ENCODE measurements at places on chromosomes 6 and 20.

- no peak for DNase-seq
Observed at GRCh38 chr20:2798814-2799213, 1.6 kb downstream of the CPXM1 start.

GRCh38 chr20:48797275-48797825 lies 30.4 kb downstream of the PREX1 start:
- no peak for DNase-seq

GRCh38 chr6:44072959-44073611 lies 54.2 kb downstream of the MRPL14 start:
- peak; percentile 29 for DNase-seq

DNA sequence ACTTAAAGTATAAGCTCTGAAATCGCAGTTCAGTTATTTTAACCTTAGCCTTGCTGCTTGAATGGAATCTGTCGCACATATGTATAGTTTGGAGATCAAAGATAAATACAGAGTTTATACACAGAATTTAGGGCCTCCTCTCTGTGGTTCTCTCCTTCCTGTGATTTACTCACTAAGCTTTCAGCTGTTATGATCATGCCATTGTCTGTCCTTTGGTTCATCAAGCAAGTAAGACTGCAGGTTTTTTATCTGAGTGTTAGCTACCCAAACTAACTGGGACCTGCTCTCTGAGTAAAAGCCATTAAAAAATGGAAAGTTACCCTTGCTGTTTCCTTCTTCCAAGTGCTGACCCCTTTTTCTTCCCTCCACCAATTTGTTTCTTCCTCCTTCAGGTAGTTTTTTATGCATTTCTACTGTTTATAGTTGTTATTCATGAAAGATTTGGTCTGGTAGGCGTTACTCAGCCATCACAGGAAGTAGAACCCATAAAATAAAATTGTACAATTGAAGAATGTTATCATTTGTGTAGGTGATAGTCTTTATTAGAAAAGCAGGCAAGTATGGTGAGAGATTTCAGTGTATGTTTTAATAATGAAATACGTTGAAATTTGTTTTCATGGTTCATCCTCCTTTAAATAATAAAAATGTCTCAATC lies 33.7 kb upstream of the SUMO4 start:
- no peak for DNase-seq

- no peak for DNase-seq
Observed at GRCh38 chr20:18380908-18381529, 85.8 kb downstream of the DZANK1 start.

GRCh38 chr20:36303020-36303595 lies 3.0 kb upstream of the DLGAP4 start:
- no peak for DNase-seq

- no peak for DNase-seq
Observed at GRCh38 chr6:15062516-15063252, 183.2 kb upstream of the JARID2 start.

DNA sequence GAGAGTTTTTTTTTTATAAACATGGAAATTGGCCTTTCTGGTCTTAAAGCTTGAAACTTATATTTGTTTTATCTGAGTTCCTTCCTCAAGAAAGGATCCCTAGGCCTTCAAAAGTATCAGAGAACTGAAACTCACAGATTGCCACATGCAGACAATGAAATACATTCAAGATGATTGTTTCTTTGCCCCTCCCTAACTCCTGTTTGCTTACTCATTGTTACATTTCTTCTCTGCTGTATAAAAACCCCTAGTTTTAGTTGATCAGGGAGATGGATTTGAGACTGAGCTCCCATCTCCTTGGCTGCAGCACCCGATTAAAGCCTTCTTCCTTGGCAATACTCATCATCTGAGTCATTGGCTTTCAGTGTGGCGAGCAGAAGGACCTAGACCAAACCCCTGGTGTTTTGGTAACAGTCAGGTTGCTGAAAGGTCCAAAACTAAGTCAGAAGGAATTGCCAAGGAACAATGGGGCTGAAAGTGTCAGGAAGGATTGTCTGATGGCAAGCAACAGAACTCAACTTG lies 132.3 kb upstream of the SULF2 start:
- no peak for DNase-seq

GRCh38 chr6:130755368-130756034 lies 71.7 kb upstream of the SMLR1 start:
- DNase-seq: no peak

- no peak for DNase-seq
Observed at GRCh38 chr6:146984251-146984924, 219.8 kb upstream of the STXBP5 start.

DNA sequence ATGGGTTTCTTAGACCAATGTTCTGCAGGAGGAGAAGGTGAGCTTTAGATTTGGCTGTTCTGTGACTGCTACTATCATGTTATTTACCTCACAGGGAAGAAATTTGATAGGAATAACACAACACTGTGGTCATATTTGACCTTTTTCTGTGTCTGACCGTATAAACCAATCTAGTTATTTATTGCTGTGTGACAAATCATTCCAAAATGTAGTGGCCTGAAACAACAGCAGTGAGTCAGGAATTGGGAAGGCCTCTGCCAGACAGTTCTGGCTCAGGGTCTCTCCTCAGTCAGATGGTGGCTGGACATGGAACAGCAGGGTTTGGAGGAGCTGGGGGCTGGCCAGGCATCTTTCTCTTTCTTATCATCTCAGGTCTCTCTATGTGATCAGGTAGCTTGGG lies 33.0 kb downstream of the RIPOR2 start:
- no peak for DNase-seq

DNA sequence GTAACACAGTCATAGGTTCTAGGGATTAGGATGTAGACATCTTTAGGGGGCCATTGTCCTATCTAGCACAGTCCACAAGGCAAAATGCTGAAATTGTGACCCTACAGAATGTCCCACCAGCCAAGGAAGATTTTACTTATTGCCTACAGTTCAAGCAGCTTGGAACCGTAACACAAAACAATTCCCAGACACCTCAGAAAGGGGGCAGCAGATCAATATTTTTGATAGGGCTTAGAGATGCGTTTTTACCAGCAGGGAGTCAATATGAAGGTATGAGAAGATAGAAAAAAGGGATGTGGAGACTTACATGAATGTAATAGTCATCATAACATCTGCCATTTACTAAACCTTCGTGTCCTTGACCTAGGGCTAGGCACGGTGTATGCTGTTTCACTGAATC lies 81.0 kb downstream of the TMEM170B start:
- no peak for DNase-seq

DNA sequence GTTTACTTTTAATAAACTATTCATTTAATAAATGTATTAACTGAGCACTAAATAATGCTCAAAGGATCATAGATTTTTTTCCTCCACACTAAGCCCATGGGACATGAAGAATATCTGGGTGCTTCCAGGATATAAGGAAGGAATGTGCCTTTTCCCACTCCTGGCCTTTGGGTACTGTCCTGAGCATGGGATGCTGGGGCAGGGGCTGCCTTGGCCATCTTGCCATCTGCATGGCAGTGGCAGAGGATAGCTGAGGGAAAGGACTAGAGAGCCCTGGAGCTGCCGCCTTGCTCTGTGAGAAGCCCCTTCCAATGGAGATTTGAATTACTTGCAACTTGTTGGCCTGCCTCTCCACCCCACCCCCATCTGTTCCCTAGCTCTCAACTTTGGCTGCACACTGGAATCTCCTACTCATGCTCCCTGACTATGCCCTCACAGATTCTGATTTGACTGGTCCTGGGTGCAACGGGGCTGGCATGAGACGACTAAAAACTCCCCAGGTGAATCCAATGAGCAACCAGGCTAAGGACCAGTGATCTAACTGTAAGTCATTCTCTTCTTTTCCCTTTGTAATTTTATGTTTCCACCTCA lies 15.6 kb downstream of the DDRGK1 start:
- no peak for DNase-seq

GRCh38 chr6:89818977-89819335 lies 638 bp downstream of the MDN1 start:
- no peak for DNase-seq

DNA sequence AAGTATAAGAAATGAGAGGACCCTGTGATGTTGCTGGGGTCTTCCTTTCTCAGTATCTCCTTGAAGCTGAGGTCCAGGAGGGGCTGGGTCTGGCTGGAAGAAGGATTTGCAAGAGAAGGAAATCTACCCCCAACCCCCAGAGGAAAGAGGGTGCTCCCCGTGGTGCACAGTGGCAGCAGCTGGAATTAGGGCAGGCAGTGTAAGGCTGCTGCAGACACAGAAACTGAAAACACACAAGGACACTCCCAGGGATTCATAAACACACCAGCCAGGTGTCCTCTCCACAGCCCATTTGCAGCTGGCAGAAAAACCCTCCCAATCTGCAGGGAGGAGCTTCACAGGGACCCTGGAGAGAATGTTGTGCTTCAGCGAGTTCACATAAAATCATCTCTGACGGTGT lies 297.2 kb downstream of the CDH26 start:
- no peak for DNase-seq

DNA sequence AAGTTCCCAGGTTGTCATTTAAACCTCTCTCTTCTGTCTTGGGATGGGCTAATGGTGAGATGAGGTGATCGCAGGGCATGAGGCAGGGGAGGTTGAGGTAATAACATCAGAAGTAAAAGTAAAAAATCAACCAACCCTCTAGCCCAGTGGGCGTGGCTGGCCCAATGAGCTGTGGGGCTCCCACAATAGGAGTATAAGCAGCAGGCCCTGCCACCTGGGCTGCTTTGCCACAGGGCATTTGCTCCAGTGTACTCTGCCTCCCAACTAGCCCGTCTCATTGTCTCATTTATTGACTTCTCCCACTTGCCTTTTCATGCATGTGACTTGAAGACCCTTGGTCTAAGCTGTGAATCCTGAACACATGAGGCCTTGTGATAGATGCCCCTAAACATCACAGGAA lies 62.8 kb downstream of the PHACTR3 start:
- DNase-seq: no peak

DNA sequence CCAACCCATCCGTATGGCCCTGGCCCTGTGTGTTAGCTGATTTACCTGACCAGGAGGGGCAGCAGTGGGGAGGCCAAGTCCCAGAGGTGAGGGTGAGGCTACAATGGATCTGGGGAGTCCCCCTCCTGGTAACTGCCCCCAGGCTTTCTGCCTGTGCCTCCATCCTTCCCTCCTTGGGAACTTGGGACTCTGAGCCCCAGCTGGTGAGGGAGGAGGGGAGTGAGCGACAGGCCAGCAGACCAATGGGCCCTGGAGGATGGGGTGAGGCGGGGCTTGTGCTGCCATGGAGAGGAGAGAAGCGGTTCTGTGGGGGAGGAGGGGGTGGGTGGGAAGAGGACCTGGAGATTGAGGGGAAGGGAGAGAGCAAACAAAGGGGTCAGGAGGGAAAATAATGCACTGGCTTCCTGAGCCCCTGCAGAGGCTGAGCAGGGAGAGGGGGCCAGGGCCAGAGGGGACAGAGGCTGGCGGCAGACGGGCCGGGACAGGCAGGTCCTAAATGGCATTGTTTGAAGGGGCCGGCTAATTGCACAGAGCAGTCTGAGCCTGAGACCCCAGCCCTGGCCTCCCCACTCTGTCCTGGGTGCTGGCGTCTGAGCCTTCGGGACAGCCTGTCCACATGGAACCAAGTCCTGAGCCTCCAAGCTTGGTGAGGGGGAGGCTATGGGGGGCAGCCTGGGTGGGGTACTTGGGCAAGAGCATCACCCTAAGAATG lies 17.5 kb downstream of the DNMT3B start:
- no peak for DNase-seq

GRCh38 chr20:8621001-8621400 lies 447.9 kb upstream of the PLCB4 start:
- DNase-seq: no peak

- no peak for DNase-seq
Observed at GRCh38 chr6:150636808-150637207, 37.1 kb downstream of the PLEKHG1 start.

GRCh38 chr6:162683135-162683534 lies 44.4 kb downstream of the PRKN start:
- no peak for DNase-seq

DNA sequence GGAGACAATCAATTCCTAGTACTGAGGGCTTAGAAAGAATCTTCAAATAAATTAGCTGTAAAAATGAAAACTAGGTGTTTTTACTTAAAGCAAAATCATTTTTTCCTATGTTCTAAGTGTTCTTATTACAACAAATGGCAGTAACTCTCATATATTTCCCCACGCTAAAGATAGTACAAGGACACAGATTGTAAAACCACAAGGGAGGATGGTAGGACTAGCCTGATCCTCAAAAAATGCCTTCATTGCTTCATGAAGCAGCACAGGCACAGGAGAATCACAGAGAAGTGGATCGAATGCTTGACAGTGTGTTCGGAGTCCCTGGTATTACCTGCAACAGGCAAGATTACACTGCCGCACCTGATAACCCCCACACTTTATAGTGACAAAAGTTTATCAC lies 58.5 kb downstream of the SAMD3 start:
- DNase-seq: no peak

DNA sequence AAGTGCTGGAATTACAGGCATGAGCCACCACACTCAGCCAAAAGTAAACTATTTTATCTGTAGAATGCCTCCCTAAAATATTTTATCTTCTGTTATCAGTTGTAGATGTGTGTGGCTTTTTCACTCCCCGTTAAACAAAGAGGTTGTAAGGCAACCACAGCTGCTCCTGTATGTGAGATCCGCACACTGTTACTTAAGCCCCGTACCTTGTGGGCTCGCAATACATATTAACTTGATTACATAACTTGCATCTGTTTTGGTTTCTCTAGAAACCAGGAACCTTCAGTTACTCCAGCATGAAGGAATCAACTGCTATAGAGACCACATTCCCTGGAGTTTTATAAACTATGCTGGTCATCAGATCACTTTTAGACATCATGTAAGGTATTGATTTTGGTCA lies 420.1 kb upstream of the SLC35B3 start:
- no peak for DNase-seq

GRCh38 chr20:46488451-46488850 lies 24.9 kb downstream of the ZNF334 start:
- DNase-seq: no peak

GRCh38 chr6:28977341-28978132 lies 27.6 kb downstream of the ZNF311 start:
- no peak for DNase-seq

DNA sequence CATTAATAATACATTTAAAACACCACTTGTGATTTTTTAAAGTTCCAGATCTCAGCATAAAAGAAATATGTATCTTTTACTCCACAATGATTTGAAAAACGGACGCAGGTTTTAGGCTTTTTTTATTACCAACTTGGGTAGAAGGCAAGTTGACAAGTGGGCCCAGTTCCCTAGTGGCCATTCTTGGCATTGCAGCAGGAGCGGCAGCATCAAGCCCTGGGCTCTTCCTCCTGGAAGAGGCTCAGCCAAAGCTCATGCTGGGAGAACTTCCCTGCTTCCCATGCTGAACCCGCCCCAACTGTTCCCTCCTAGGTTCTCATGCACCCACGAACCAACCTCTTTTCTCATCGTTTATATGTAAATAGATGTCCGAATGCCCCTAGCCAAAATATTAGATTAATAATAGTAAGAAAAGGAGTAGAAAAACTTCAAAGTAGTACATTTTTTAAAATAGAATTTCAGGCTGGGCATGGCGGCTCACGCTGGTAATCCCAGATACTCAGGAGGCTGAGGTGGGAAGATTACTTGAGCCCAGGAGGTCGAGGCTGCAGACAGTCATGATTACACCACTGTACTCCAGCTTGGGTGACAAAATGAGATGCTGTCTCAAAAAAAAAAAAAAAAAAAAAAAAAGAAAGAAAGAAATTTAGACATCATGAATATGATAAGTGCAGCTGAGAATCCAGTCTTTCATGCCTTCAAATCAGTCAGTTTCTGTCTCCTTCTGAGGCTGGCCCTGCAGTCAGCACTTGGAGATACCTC lies 18.2 kb upstream of the MYB start:
- no peak for DNase-seq

GRCh38 chr6:138188278-138188941 lies 26.7 kb downstream of the ARFGEF3 start:
- DNase-seq: no peak
